ENCODE measurements at places on chromosomes 16 and 17.

GRCh38 chr16:10619271-10619849, 39.0 kb upstream of the EMP2 start:
- no peak for DNase-seq

DNA sequence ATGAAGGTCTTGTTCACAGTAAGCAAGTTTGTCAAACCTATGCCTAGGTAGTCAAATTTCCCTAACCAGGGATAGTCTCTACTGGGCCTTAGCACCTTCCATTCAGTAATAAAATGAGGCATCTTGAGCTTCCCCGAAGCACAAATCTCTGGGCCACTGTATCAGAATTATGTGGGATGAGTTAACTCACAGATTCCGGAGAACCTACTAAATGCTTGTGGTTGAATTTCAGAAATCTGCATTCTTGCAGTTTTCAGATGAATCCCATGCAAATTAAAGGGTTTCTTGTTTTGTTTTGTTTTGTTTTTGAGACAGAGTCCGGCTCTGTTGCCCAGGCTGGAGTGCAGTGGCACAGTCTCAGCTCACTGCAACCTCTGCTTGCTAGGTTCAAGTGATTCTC, 478.8 kb upstream of the HSBP1 start:
- DNase-seq, result no peak

DNA sequence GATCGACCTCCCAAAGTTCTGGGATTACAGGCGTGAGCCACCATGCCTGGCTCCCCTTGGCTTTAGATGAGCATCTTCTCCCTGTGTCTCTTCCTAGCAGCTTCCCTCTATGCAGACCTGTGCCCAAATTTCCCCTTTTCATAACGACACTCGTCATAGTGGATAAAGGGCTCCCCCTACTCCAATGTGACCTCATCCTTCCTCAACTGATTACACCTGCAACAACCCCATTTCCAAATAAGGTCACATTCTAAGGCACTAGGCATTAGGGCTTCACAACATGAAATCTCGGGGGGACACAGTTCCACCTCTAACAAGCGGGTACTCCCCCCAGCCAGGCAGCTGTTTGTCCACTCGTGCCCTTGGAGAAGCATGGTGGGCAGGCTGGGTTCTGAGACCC, 10.3 kb downstream of the KIF19 start:
- no peak for DNase-seq

DNA sequence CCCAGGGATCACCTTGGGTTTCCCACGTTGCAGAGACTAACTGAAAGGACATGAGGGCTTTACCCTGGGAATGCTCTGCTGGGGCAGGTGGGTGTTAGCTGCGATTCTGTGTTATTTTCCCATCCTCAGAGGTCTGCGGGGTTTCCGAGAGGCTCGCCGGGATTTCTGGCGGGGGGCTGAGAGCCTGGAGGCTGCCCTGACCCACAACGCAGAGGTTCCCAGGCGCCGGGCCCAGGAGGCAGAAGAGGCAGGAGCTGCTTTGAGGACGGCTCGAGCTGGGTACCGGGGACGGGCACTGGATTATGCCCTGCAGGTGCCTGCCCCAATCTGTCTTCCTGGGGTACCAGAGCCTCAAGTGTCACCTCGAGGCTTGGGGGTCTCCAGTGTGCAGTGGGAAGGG, 6.9 kb downstream of the ACAP1 start:
- no peak for DNase-seq

- DNase-seq, result no peak
Measured at GRCh38 chr17:17053446-17054379, 11.5 kb downstream of the MPRIP start.

GRCh38 chr16:58515871-58516767, 802 bp downstream of the SETD6 start:
- DNase-seq, result peak; percentile 84

DNA sequence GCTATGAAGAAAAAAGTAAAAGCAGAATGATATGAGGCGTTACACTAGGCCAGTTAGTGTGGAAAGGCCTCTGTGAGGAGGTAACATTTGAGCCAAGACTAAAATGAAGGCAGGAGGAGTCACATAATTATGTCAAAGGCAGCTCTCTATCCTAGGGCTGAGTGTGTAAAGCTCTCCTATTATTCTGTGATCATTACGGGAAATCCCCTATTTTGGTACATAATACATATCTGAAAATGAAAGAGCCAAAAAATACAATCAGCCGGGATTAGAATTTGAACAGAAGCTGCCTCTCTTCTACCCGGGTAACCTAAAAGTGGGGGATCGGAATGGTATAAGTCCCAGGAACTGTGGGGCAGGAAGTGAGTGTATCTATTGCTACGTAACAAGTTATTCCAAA, 27.1 kb downstream of the HEATR3 start:
- no peak for DNase-seq

DNA sequence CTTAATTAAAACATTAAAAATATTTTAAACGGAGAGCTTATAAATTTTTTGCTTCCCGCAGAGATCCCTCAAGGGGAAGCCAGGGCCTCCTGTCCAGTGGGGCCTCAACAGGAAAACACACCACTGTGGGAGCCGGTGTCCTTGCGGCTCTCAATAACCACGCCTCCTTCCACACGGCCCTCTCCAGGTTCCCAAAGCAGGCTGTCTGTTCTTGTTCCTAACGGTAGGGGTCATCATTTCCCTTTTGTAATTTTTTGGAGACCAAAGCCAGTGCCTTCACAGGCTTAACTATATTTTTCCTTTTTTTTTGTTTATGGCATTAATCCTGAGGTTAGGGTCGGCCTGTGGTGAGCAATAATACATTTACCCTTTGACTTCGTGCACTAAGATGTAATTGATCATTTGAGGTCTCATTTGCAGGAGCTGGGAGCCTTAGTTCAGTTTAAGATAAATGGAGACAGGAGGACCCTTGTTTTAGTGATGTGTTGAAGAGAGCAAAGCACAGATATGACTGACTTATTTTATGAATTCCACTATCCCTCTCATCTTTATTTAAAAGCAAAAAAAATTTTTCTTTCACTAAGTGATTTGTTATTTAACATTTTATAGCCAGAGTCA, 77.5 kb upstream of the N4BP1 start:
- peak; percentile 67 for DNase-seq

- no peak for DNase-seq
Measured at GRCh38 chr17:10574324-10574723, 24.9 kb upstream of the MYH2 start.

GRCh38 chr17:44004761-44005526, 522 bp downstream of the NAGS start:
- no peak for DNase-seq

- no peak for DNase-seq
Measured at GRCh38 chr16:54821731-54822130, 108.9 kb upstream of the IRX5 start.

DNA sequence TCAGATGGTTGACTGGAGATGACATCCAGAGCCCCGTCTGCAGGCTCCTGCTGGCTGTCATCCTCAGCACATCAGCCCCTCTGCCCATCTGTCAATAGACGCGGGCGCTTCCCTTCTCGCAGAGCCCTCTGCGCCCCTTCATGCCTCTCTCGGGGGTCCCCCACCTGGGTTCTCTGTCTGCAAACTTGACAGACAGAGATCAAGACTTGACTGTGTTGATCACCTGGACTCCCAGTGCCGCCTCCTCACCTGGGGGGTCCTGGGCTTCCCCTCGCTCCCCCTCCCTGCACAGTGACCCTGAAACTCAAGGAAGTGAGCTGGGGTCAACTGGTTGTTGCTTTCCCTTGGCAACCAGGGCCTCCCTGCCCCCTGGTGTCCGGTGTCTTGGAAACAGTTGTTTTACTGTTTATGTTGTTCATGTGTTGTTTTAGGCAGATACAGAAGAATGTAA, 31.9 kb downstream of the RNF213 start:
- no peak for DNase-seq

DNA sequence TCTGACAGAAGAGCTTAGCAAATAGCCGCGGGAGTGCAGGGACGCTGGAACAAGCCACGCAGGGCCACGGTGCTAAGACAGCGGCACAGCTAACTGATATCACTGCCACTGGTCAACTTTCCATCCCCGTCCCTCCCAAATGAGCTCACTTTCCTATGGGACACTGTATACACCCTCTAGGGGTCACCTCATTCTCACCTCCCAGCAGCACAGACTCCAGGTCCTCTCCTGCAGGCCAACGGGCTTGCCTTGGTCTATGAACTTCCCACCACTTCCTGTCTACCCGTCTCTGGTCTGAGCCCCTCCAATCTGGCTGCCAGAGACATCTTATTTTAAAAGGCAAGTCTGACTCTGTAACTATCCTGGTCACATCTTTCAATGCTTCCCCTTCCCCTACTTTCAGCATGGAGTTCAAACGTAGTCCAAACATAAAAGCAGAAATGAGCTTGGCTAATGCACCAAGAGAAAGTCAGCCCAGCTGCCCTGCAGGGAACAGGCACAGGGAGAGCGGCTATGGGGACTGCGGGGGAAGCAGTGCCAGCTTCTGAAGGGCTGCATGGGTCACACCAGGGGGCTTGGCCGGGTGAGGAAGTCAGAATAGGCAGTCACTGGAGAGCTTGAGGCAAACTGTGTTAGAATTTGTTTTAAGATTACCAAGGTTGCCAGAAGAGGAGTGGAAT, 26.3 kb upstream of the SLC38A8 start:
- DNase-seq, result no peak

GRCh38 chr16:79278506-79278905, 322.0 kb downstream of the MAF start:
- peak; percentile 79 for DNase-seq

DNA sequence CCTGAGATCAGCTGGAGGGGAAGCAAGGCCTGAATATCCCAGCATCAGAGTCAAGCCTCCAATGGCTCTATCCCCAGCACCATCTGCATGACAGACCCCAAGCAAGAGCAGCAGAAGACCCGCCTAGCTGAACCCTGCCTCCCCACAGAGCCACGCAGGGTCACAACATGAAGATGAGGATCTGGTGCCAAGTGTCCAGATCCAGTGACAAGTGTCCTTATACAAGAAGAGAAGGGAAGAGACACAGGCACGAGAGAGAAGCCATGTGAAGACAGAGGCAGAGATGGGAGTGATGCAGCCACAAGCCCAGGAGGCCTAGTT, 28.9 kb downstream of the TNFRSF13B start:
- DNase-seq, result no peak

DNA sequence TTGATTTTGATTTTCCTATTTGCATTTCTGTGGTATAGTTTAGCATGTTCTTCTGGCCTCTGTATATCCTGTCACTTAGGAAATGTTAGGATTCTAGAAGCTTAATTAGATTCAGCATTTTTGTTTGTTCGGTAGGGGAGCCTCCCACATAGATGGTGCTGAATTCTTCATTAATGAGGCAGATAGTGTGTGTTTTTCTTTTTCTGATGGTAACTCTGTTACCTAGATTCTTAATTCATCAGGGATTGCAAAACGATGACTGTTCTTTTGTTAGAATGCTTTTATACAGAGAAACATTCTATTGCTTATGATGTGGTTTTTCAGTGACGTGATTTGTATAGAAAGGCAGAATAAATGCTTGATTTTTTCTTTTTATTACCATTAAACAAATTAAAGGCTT, 19.0 kb downstream of the BANP start:
- DNase-seq, result no peak

DNA sequence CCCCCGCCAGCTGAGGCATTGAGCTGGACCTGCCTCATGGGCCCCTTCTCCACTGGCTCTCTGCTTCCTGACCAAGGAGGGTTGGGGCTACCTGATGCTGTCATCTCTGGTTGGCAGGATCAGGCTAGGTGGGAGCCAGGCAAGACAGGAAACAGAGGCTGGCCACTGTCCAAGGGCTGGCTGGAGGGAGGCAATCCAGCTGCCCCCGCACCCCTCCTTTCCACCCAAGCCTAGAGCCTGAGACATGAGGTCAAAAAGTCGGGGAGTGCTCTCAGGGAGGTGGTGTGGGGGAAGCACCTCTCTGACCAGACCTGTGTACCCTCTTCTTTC, 14.5 kb downstream of the NGFR start:
- DNase-seq, result no peak

DNA sequence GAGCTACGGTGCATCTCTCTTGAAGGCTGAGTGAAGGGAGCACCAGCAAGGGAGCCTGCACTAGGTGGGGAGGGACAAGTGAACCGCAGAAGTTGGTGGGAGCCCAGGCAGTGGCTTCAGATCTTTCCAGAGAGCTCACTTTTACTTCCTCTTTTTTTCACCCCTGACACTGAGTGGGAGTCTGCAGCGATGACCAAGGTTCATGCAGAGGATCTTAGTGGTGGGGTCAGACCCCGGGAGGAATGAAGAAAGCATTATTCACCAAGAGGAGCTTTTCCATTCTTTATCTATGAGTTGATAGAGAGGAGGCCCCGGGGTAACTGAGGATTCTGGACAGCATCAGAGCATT, 3.0 kb upstream of the CCL2 start:
- DNase-seq, result no peak

- no peak for DNase-seq
Measured at GRCh38 chr17:72191921-72192799, 71.3 kb downstream of the SOX9 start.

GRCh38 chr17:15403276-15403939, 62.0 kb upstream of the TEKT3 start:
- no peak for DNase-seq

DNA sequence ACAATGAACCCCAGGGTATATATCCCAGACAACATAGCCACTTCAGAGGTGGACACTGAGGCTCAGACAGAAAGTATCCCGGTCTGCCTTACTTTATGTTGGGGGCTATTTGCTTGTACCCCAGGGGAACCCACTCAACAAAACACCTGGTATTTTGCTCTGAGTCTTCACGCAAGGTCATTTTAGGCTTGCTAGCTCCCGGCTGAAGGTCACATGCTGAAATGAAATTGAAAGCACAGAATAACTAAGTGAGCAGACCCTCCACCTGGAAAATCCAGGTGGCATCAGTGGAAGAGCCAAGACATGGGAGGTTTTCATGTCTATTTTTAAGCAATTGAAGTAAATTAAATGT, 4.1 kb upstream of the KDM8 start:
- DNase-seq, result peak; percentile 31

DNA sequence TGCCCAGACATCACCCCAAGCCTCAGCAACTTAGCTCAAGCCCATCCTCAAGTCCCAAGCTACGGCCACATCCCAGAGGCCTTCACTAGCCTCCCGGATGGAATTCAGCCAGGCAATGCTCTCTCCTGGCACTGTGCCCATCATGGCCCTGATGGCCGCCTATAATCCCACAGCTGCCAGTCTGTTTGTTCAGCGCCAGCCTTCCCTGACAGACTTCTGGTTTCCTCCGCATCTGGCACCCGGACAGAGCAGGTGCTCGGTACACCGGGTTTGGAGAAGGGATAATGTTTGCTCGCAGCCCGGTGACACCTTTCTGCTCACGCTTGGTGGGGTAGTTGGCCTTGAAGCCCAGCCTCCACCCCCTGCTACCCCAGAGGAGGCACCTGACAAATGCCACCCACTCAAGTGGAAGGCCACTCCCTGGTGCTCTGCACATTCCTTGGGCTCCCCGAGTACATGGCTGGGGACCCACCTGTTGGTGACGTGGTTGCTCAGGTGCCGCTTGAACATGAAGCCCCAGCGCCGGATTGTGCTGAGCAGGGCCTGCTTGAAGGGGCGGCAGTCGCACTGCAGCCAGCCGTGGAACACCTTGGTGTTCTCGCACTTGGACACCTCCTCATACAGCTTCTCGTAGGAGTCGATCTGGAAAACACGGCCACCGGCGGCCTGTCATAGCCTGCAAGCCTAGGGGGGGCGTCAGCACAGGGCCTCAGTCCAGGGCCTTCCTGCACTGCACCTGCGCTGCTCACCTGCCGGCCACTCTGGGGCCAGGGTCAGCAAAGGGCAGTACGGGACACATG, 47.1 kb downstream of the DNAH17 start:
- no peak for DNase-seq

GRCh38 chr16:85395207-85395912, 217.8 kb upstream of the GSE1 start:
- DNase-seq, result no peak

GRCh38 chr16:31451681-31452351, 7.5 kb upstream of the ARMC5 start:
- DNase-seq, result peak; percentile 21

- DNase-seq, result no peak
Measured at GRCh38 chr16:85836706-85837582, 37.4 kb downstream of the COX4I1 start.

Measured in MM.1S (cell line).